ENCODE measurements at places on chromosomes 12 and 14.

DNA sequence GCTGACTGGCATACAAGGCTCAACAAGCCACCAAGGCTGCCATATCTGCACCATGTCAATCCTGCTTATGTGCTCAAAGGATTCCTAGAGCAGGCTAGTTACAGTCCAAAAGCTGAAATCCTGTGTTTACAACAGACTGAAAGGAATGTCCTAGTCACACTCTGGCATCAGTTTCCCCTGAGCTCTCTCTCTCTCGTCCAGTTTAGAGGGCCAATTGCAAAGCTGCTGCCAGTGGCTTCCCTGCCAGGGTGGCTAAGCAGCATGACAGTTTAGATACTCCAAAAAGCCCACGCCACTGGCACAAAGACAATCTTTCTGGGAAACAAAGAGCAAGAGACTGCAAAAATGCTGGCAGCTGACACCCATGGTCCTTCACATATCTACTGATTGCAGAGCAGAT is 392.1 kb downstream of the RPS29 start:
- no peak for DNase-seq

DNA sequence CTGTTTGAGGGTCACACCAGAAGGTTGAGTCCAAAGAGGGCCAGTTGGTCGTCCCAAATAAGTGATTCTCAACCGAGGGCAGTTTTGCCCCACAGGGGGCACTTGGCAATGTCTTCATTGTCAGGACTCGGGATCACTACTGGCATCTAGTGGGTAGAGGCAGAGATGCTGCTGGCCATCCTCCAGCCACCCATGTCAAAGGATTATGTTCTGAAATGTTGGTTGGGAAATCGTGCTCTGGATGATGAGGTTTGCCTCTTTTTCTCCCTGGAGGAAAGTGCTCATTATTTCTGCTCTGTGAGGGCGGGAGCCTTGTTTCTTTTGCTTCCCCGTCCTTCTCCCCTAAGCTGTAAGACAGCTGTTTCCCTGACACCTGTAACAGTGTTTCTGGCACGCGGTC is 3.6 kb downstream of the ZNF839 start:
- no peak for DNase-seq

- no peak for DNase-seq
These were observed 230.5 kb upstream of the KITLG start for GRCh38 chr12:88810806-88811205.

DNA sequence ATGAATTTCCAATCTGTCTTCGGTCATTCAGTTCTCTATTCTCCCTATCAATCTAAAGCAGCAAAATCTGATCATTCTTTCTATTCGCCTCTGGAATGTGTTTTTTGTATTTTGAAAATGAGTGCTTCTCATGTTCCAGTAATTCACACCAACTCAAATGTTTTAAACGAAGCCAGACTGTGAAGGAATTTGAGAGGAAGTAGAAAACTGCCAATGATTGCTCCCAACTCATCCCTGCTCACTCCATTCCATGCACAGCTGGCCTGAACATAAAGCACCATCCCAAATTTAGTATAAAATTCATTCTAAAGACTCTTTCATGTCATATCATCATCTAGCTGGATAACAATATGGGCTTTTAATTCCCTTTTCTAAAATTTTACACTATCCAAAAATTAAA is 123.8 kb downstream of the DUSP6 start:
- no peak for DNase-seq

DNA sequence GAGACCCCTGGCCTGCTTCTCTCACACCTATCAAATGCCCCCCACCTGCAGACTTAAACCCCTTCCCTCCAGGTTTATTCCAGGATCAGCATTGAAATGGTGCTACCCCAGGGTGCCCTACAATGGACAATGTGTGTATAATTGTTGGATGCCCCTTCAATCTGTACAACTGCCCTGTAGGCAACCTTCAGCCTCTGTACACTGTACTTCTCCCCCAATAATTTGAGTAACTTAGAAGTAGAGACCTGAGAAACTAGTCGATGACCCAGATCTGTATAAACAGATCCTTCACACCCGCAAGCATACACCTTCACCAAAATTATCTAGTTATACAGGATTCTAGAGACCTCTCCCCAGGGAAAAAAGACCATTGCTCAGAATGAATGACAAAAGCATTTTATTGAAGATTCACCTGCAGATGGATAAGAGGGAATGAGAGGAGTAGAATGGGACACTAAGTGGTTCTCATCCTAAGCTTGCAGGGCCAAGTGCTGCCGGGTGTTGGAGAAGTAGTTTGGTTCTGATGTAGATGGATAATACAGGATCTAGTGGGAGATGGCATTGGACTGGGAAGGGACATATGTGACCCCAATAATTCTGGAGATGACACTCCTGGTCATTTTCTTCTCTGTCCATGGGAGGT is 7.6 kb downstream of the KRT4 start:
- DNase-seq: no peak

GRCh38 chr12:26831951-26832821 is 808 bp downstream of the ITPR2 start:
- DNase-seq: peak; percentile 7

DNA sequence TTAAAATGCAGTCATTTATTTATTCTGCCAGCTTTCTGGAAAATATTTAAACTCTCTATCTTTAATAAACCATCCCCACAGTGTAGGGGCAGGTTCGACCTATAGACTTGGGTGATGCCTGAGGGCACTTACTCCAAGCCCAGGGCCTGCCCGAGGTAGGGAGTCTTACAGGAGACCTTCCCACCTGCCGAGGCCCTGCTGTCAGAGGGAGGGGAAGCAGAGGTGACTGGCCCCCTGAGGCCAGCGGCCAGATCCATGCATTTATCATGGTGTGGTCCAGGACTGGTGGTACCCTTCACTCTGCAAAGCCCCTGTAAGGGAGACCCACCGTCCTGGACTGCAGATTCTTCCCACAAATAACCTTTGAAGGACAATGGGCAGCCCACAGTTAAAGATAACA is 7.6 kb downstream of the EML1 start:
- no peak for DNase-seq

GRCh38 chr12:67419810-67420209 is 150.7 kb downstream of the CAND1 start:
- no peak for DNase-seq
